ENCODE measurements at places on chromosomes 12 and 14.

- ATAC-seq = no peak
Observed at GRCh38 chr14:54478636-54479215, 10.1 kb downstream of the GMFB start.

DNA sequence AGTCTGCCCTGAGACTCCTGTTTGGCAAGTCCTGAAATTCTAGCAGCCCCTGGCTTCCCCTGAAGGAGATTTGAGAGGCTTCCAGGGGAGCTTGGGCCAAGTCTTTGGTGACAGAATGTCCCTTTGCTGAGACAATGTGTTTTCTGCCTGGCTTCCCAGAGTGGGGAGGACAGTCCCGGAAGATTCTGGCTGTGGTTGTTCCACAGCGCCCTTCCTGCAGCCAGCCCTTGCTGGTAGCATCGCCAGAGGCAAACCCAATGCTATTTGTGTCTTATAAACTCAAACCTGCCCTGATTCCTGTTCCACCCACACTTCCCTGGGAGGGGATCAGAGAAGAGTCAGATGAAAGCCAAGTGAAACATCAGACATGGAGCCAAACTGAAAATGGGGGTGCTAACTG lies 56.4 kb upstream of the OAS1 start:
- ATAC-seq = no peak

GRCh38 chr12:4383304-4383865 lies 3.9 kb upstream of the FGF23 start:
- no peak for ATAC-seq

- no peak for ATAC-seq
Observed at GRCh38 chr14:54617467-54617866, 50.5 kb downstream of the SAMD4A start.

DNA sequence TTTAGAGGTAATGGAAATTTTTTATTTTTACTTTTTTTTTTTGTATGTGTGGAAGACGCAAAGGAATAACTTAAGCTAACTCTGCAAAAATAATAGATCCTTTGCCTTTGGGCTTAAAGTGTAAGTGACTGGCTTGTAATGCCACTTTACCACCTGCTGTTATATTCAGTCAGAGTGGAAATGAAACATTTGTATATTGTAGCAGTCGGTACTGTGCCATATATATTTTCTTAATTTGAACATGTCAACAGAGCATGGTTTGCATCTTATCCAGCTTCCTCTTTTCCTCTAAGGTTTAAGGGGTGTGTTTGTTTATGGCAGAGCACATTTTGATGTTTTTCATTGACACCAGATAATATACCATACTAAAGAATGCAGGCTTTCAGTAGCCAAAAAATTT lies 176.6 kb downstream of the TRHDE start:
- ATAC-seq = no peak

DNA sequence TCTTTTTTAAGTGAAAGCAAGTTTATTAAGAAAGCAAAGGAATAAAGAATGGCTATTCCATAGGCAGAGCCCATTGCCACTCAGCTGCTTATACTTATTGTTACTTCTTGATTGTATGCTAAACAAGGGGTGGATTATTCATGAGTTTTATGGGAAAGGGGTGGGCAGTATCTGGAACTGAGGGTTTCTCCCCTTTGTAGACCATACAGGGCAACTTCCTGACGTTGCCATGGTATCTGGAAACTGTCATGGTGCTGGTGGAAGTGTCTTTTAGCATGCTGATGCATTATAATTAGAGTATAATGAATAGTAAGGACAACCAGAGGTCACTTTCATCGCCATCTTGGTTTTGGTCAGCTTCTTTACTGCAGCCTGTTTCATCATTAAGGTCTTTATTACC lies 66.3 kb upstream of the AMN start:
- ATAC-seq = no peak

DNA sequence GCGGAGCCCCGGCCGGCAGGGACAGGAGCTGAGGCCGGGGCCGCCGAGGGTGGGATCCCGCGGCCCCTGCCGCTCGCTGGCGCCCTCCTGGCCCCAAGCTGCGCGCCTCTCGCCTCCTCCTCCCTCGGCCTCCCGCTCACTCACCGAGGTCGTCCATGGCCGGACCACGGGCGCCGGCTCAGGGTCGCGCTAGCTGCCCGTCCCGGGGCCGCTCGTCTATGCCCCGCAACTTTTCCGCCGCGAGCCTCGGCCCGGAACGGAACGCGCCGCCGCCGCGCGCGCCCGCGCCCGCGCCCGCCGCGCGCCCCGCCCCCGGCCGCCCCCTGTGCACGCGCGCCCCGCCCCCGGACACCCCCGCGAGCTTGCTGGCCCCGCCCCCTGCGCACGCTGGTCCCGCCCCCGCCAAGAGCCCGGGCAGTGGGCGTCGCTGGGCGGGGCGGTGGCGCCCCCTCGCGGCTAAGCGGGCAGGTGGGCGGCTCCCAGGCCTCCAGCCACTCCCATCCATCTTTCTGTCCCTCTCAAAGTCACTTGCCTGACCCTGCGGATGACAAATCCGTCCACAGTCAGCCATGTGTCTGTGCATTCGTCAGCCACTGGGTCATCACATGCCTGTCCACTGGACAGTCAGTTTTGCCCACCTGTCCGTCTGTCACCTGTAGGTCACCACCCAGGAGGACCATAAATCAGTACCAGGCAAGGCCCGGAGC lies at the start of gene PXN:
PXN (minus strand) TSS at position 258 of the 707 bp plus-strand sequence; CDS start at position 157, 101 bp downstream.
- peak; percentile 91 for ATAC-seq

- ATAC-seq = no peak
Observed at GRCh38 chr12:91851741-91852477, 293.7 kb downstream of the BTG1 start.

DNA sequence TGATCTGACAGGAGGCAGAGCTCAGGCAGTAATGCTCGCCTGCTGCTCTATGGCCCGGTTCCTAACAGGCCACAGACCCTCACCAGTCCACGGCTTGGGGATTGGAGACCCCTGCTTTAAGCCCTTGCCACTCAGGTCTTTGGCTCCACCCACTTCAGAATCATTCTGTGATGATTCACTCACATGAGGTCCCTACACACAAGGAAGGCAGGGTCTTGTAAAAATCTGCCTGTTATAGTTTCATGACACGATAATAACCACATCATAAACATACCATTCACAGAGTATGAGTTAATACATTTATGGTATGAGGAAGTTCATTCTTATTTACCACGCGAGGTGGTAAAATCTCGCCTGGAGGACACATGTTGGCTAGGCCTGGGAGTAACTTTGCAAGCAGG lies 29.0 kb upstream of the MAX start:
- ATAC-seq = peak; percentile 52

DNA sequence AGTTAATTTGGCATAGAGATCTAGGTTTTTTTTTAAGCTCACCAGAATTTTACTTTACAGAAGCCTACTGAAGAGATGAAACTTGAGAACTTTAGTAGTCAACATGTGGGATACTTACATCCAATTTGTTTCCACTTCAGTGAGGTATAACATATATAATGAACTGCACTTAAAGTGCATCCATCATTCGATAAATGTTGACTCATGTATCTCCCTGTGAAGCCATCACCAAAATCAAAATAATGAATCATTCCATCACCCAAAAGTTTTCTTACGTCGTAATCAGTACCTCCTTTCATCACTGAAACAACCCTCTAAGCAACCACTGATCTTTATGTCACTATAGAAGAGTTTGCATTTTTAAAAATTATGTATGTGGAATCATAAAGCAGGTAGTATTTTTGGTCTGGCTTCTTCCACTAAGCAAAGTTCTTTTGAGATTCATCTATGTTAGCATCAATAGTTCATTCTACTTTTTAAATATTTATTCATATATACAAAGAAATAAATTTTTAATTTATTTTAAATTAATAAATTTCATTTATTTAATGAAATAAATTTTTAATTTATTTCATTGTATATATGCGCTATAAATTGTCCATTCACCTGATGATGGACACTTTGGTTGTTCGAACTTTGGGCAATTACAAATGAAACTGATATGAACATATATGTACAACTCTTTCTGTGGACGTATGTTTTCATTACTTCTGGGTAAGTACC lies 2.0 kb upstream of the CPNE8 start:
- no peak for ATAC-seq

- no peak for ATAC-seq
Observed at GRCh38 chr12:67426067-67426466, 156.9 kb downstream of the CAND1 start.

DNA sequence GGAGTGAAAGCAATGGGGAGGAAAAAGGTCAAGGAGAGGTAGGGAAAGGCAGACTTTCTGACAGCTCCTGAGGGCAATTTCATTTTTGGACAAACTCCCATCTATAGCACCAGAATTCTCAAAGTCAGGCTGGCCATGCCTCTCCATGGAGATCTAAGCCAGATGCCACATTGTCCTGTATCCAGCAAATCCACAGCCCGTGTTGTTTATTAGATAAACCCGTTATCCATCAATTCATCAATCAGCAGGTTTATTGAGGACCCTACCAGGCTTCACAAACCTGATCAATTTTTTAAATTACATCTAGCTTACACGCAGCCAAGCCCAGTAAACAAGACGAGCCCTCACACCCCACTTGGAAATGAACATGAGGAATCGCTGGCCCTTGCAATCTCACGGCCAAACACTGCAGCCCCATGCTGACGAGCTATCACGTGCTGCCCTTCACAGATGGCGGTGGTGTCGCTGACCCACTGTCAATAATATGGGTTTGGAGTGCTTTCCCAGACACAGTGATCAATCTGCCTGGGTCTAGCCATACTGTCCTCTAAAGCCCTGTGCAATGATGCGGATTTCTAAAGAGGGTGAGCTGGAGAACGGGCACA lies 332.9 kb downstream of the DPF3 start:
- ATAC-seq = no peak

GRCh38 chr12:92943482-92944250 lies 14.6 kb upstream of the EEA1 start:
- ATAC-seq = no peak

GRCh38 chr12:90322006-90322405 lies 613.4 kb upstream of the ATP2B1 start:
- no peak for ATAC-seq

DNA sequence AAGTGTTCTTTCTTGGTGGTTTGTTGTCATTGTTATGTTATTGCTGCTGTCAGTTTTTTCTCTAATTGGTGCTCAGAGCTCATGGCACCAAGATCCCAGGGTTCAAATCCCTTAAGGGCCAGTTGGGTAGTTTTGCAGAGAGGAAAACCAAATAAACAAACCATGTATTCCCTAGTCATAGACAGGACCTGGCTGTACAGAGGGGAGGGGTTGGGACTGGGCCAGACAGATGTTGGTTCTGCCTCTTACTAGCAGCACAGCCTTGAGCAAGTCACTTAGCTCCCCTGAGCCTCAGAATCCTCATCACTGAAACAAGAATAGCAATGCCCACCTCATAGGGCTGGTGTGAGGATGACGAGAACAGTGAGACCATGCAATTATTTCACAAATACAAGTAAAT lies 53.4 kb downstream of the LTBP2 start:
- ATAC-seq = no peak

- ATAC-seq = peak; percentile 98
Observed at GRCh38 chr12:45415393-45415817, 199.5 kb downstream of the ANO6 start.

- no peak for ATAC-seq
Observed at GRCh38 chr14:67463900-67464299, 24.6 kb downstream of the TMEM229B start.

DNA sequence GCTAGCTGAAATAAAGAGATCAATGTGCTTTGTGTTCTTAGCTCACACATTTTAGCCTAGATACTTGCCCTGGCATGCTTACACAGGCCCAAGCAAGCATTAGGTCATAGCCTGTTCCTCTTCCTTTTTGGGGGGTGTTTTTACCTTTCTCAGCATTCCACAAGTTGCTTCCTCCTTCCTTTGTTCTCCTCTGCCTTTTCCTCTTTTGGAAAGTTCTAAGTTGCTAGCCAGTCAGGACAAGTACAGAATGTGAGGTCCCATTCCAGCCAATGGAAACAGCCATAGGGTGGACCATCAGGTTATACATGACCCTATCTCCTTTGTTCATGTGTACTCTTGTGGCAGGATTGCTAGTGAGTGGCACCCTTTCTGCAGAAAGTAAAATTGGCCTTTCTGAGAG lies 154.9 kb downstream of the RASSF9 start:
- ATAC-seq = peak; percentile 65

DNA sequence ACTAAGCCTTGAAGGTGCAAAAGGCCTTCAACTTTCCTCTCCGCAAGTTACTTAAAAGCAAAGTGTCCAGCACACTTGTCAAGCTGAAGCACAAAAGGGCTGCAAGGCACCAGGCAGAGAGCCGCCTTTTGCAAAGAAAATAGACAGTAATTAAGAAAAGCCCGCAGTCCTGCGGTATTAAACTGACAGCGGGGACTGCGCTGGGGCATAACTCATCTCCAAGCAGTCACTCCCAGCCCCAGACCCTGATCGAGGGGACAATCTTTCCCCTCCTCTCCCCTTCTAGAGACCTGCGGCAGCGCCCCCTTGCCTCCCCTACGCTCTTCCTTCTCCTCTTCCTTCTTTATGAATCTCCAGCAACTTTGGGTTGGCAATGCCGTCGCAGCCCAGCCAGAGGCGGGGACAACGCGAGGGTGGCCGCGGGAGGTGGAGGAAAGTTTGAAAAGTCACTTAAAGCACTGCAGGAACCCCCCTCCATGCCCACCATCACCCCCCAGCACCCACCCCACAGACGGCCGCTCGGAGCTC lies 200.9 kb upstream of the CAND1 start:
- peak; percentile 13 for ATAC-seq

- ATAC-seq = no peak
Observed at GRCh38 chr12:31631809-31632208, 27.7 kb upstream of the ETFBKMT start.

GRCh38 chr12:50203691-50204090 lies 36.5 kb upstream of the CERS5 start:
- no peak for ATAC-seq

DNA sequence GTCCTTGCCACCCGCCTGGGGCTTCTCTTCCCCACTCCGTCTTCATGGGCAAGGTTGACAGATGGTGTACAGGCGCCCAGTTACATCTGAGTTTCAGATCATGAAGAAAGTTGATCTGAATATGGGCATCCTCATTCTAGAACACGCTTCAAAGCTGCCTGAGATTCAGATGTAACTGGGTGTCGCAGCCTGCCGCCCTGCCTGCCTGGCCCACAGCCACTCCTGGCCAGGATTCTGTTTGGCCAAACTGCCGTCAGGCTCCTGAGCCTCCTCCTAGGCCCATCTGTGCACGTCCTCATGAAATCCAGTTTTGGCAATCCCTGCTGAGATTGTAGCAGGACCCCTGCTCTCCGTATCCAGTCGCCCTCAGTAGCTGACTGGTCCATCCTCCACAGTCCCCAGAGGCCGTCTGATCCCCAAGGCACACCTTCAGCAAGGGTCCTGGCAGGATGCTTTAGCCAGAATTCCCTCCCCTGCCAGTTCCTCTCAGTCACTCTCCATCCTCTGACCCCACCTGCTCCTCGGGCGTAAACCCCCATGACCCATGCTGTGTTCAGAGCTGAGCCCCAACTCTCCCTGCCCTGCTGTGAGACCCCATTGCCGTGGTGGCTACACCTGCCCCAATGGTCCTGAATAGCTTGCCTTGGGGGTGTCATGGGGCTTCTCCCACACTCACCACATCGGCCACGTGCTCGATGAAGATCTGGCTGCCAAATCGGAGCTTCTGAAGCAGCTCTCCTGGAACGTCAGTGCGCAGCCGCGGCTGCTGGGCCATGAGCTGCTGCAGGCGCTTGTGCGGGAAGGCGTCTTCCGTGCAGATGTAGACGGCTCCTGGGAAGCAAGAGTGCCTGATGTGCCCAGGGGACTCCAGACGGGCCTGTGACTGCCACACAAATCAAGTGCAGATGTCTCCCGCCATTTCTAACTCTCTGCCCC lies 12.5 kb downstream of the XRCC3 start:
- ATAC-seq = no peak

Data from esophagus mucosa (tissue), 1 donor.